ENCODE measurements at places on chromosomes 5 and 9.

GRCh38 chr9:33939924-33940874 lies 108.5 kb downstream of the UBAP2 start:
- DNase-seq = no peak

DNA sequence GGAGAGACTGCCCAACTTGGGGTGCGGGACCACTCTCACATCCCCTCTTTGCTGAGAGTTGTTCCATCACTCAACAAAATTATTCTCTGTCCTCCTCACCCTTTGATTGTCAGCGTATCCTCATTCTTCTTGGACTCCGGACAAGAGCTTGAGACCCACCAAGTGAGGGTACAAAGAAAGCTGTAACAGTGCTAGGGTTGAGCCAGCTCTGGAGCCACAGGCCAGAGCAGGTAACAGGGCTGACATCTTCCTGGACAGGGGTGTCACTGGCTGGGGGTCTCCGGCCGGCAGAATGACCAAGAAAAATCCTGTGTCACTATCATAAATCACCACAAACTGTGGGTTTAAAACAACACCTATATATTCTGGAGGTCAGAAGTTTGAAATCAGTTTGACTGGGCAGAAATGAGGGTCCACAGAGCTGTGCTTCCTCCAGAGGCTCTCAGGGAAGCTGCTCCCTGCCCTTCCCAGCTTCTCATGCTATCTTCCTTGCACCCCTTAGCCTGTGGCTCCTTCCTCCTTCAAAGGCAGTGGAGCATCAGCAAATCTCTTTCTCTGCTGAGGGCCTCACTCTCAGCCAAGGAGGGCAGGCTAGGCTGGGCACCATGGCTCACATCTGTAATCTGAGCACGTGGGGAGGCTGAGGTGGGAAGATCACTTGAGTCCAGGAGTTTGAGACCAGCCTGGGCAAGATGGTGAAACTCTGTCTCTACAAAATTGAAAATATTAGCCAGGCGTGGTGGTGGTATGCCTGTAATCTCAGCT lies 4.1 kb upstream of the BBLN start:
- DNase-seq = no peak

DNA sequence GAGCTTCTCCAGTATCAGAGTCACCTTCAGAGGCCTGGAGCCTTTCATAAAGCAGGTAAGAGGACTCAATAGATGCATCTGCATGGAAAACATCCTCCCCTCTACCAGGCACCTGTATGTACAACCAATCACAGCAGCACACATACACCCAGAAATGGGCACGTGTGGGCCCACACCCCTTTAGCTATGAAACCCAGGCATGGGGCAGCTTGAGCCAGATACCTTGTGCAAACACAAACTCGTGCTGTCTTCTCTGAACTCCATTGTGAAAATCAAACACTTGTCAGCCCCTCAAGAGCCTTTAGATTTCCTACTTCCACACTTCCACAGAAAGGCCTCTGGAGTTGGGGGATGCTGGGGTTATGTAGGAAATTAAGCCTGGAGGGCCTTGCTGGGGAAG lies 1.1 kb upstream of the CSF2 start:
- DNase-seq = no peak

GRCh38 chr5:19855931-19856330 lies 132.1 kb downstream of the CDH18 start:
- DNase-seq = peak; percentile 58

DNA sequence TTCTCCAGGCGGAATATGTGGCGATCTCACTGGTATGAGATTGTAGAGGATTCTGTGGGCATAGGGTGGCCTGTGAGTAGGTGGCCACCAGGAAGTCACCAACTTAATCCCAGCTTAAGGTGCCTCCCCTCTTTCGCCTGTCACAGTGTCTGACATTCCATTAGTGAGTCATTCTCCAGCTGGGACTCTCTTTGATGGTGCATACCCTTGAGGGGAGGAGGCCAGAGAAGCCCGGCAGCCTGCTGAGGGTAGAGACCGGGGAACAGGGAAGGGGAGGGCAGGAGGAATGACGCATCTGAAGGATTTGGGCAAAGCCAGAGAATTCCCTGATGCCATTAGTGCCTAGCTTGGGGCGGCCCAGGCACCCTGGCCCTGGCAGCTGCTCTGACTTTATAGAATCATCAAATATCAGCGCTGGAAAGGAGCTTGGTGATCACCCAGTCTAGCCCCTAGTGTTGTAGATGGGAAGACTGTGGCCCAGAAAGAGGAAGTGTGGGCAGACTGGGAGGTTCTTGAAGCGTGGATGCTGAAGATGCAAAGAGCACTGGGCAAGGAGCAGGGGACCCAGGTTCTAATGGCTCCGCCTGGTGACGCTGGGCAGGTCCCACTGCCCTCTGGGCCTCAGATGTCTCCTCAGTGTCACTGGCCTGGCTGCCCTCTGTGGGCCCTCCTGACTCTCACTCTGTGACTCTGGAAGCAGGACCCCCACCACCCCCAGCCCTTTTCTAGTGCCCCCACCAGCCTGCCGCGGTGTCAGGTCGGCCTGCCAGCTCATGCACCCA lies 41.4 kb downstream of the DAB2IP start:
- DNase-seq = no peak

- no peak for DNase-seq
These were observed 494 bp downstream of the PTCH1 start for GRCh38 chr9:95516221-95516733.

GRCh38 chr9:71637375-71637774 lies 130.9 kb downstream of the CEMIP2 start:
- DNase-seq = no peak

- no peak for DNase-seq
These were observed 756.0 kb upstream of the C9orf72 start for GRCh38 chr9:28329323-28329722.

GRCh38 chr5:168408561-168409305 lies 77.5 kb upstream of the RARS1 start:
- DNase-seq = no peak

GRCh38 chr9:34896112-34896511 lies 62.0 kb upstream of the PHF24 start:
- no peak for DNase-seq

DNA sequence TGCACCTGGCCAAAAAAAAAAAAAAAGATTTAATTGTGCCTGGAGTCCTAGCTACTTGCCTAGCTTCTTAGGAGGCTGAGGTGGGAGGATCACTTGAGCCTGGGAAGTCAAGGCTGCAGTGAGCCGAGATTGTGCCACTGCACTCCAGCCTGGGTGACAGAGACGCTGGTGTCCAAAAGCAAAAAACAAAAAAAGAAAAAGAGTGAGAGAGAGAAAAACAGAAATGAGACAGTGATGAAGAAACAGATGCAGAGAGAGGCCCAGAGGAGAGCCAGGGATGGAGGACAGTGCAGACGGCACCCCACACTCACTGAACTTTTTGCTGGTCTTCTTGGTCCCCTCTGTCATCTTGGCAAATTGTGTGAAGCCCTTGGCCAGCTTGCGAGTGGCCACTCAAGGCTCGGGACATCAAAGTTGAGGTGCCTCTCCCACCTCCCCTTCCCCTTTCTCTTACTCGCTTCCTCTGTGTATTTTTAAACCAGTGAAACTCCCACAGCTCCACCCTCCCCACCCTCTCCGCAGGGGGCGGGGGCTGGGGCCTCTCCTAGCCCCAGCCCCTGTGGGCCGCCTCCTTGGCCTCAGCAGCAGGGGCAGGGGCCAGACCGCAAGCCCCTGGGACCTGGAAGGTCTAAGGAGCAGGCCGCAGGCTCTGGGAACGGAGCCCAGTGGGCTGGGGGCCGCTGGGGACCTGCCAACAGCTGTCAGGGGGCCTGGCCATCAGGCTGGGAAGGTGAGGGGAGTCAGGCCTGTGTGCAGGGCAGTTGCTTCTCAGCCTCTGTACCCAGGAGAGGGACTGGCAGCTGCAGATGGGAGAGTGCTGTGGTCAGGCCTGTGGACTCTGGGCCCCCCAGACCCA lies at the start of gene SH2D3C:
SH2D3C (minus strand) TSS at position 387 of the 856 bp plus-strand sequence; CDS start at position 348, 39 bp downstream.
- DNase-seq = no peak

GRCh38 chr9:97237951-97238889 lies 69.2 kb upstream of the CCDC180 start:
- peak; percentile 89 for DNase-seq

DNA sequence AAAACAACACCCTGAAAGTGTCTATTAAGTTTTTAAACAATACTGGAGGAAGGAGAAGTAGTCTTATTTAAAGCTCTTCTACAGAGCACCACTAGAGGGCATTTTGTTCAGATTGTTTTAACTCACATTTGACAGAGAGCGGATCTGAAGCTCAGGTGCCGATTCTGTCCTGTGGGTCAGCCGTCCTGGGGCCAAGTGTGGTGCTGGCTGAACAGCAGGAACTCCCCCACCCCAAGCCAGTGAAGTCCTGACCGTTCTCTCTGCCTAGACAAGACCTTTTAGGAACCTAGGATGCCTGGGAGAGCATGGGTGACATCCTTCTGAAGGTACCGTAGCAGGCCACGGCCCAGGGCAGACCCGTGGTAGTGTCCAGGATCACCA lies 3.9 kb downstream of the EXOC3 start:
- no peak for DNase-seq

DNA sequence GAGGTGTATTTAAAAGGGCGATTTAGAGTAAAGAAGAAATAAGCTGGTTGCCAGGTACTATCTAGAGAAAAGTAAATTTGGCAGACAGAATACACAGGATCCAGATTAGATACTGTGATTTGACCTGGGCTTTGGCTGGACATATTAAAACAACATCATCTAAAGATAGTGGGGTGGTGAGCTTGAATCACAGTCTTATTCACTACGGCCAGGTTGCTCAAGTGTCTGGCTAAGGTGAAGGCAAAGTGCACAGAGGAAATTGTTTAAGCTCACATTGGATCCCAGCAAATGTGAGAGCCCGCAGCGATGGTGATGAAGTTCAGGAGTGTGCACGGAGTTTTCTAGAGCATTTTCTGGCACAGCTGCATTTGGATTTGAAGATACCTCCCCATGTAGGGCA lies 398.2 kb upstream of the MEF2C start:
- no peak for DNase-seq

DNA sequence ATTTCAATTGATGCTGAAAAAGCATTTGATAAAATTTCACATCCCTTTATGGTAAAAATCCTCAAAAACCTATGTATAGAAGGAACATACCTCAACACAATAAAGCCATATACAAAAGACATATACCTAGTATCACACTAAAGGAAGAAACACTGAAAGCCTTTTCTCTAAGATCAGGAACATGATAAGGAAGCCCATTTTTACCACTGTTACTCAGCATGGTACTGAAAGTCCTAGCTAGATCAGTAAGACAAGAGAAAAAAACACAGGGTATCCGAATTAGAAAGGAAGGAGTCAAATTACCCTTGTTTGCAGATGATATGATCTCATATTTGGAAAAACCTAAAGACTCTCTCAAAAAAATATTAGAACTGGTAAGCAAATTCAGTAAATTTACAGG lies 350.2 kb upstream of the PDE4D start:
- DNase-seq = no peak

DNA sequence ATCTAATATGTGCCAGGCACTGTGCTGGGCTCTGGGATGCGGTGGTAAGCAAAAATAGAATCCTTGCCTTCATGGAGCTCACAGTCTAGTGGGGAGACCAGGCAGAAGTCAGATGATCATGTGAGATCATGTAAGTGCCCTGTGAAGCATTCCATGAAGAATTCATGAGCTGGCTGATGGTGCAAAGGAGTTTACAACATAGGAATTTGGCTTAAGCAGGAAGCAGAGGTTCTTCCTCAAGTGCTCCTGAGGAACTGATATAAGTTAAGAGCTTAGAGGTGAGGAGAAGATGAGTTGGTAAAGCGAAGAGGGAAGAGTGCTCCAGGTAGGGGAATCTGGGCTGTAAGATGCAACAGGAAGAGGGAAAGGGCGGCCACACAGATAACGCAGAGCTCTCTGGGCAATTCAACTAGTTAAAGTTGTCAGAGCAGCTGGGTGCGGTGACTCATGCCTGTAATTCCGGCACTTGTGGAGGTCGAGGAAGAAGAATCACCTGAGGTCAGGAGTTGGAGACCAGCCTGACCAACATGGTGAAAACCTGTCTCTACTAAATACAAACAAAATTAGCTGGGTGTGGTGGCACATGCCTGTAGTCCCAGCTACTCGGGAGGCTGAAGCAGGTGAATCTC lies 78.5 kb upstream of the SPATA31D4 start:
- DNase-seq = no peak

DNA sequence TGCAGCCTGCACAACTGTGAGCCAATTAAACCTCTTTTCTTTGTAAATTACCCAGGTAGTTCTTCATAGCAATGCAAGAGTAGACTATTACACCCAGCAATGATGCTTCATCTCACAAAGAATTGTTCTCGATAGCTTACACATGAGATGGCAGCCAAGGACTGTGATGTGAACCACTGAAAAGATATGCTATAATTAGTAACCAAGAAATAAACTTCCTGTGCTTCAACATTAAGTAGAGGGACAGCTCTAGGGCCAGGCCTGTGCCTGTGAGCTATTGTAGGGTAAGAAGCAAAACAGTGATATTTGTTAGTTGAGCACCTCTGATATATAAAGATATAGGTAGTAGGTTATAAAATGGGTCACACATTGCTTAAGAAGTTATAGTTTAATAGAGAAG lies 41.8 kb upstream of the DPYSL3 start:
- DNase-seq = no peak

DNA sequence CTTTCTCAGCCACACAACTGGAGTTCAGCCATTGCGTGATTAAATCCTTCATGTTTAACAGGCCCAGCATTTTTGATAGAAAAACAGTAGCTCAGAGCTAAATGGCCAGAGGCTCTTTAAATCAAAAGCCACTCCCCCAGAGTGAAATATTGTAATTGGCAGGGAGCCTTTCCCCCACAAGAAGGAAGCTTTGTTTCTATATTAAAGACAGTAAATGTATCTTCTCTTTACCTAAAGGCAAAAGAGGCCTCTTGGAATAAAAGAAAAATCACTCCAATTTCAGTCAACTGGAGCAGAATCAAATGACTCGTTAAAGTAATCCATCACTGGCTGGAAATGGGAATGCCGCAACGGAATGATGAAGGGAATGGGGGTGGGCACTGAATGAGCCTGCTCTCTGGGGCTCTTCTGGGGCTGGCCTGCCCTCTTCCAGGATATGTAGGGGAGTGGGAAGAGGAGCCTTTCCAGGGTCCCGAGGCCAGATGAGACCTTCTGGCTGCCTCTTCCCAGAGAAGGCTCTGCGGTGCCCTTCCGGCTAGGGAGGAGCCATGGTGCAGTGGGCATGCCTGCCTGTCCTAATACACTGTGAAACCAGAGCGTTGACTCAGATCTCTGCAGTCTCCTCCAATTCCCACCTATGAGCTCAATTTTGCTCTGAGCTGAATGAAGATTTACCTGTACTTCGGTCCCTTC lies 45.2 kb downstream of the ANKDD1B start:
- peak; percentile 56 for DNase-seq

DNA sequence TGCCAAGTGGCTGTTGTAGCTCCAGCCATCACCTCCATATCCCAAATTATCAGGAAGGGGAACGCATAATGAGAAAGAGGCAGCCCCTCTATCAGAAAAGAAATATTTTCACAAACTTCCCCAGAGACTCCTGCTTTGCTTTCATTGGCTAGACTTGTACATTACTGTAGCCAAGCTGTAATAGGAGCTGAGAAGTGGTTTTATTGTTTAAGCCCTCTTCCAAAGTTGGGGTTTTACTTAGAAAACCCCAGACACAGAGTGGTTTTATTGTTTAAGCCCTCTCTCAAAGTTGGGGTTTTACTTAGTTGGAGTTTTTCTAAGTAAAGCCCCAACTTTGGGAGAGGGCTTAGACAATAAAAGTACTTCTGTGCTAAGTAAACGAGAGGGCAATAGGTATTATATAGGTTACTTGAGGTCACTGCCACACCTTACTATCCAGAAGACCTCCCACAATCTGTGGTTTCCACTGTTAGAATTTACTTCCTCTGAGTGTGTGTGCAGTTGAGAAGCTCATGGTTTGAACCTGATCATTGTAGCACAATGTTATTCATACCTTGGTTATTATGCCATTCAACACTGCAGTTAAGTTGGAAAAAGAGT lies 215.7 kb upstream of the OTULINL start:
- no peak for DNase-seq
